Suppressor macrophage treated with lipopolysaccharide for 1 hour (primary cell): ENCODE measurements at places on chromosomes 2 and 18.
A peak's percentile ranks its signal among the peaks of the same experiment; 100 is the strongest.

- no peak for DNase-seq
These were observed 12.9 kb upstream of the TXNDC2 start for GRCh38 chr18:9872823-9873222.

DNA sequence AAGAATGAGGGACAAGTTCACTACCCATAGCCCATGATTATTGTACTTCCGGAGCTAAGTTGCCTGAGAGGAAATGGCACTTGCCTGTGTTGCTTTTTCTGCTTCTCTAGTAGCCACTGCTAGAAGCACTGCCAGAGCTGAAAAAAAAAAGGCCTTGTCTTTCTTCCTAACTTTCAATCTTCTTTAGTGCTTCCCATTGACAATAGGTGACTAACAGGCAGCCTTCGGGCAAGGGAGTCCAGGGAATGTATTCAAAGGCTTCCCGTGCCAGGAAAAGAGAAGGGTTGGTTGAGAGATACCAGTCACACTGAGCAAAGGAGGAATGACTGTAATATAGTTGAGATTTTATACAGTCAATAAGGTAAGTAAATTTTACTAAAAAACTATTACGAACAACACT, 242.0 kb downstream of the CALCRL start:
- no peak for DNase-seq

DNA sequence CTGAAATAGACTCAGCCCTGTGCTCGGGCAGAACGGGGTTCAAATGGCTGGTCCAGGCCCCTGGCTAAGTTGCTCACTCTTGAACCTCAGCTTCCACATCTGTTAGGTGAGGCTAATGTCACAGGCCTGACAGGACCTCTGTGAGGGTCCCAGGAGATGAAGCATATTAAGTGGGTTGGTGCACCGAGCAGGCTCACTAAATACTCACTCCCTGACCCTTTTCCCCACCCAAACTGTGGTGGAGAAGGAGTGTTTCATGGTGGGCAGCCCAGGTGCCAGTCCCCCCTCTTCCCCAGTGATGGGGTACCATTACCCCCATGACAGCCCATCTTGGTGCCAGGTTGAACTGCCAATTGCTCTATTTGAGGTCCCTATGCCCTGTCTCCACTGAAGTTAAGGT, 286.0 kb downstream of the MYCN start:
- DNase-seq, result no peak

DNA sequence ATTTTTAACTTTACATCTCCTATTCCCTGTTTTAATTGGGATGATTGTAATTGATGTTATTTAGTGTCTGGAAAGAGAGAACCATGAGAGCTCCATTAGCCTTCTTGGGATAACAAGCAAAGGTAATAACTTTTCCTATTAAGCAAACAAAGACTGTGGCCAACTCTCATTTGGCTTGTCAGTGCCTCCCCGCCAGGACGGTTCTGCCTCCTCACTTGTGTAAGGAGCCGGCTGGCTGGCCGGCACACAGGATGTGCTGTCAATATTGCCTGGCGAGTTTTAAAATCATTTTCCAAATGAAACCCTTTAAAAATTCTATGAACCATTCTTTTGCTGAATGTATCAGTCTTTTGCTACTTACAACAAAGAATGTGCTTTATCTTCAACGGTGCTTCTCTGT, 898.3 kb downstream of the CPS1 start:
- DNase-seq, result no peak

GRCh38 chr2:137523931-137524330, 440.3 kb upstream of the HNMT start:
- no peak for DNase-seq

DNA sequence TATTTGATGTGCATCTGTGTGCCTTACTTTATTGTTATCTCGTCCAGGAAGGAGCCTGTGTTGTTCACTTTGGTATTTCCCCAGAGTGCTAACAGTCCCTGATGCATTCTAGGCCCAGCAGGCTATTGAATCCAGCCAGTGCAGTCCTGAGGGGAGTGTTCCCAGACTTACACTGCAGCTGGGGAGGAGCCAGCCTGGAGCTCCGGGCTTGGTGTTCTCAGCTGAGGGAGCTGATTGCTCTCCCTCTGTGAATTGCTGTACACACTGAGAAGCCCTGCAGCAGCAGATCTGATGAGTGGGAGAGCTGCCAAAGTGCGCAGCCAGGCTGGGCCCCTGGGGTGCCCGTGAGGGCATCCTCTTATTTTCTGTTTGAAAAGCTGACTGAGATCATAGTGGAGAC, 159.2 kb downstream of the GALNT3 start:
- DNase-seq, result no peak

DNA sequence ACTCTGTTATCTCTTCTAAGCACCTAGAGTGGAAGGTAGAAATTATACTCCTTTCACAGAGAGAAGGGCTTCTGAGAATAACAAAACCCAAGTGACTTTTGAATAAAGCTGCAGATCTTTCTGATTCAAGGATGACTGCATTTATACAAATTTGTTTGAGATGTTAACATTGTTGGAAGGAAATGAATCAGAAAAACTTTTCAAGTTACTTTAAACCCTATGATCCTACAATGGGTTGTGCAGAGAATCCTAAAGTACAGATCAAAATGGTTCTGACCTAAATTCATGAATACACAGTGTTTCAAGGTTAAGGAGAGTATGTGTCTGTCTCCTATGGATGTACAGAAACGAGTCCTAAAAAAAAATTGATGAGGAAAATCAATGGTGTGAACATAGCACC, 1.8 kb downstream of the RFTN2 start:
- DNase-seq, result no peak

DNA sequence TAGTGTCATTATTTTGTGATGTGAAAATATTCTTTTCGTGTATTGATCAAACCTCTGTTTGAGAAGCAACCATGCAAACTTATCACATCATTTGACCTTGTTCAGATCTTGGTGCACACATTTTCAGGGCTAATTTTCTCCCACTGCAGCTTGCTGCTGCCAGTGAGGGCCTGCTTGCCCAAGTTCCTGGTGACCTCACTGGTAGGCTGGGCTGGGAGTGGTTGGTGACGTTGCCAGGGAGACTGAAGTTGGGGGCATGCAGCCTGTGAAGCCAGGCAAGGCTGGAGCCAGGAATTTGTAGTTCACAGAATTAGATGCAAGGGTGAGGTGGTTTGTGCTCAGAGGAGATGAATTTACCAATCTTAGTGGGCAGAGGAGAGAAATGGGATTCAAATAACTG, 38.5 kb downstream of the PARD3B start:
- no peak for DNase-seq

GRCh38 chr18:75210274-75211001, at the start of gene TSHZ1:
TSS of gene TSHZ1 (plus strand) at chr18:75210797. CDS start at chr18:75211877, 1,080 bp downstream.
- peak; percentile 72 for DNase-seq

- DNase-seq, result no peak
These were observed 172.1 kb downstream of the SETBP1 start for GRCh38 chr18:44852818-44853217.

DNA sequence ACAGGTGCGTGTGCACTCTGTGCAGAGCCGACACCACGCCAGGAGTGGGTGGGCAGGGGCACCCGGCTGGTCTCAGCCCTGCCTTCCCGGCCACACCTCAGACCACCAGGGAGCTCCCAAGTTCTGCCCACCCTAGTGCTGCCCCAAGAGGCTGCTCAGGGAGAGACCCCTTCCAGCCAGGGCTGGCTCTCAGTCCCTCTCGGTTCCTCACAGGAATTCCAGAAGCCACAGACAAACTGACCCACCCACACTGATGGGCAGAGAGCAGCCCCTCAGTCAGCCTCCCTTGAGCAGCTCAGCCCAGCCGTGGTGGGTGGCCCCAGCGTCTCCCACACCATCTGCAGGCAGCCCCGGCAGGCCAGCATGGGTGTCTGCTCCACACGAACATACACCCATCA, 33.8 kb downstream of the GPC1 start:
- no peak for DNase-seq

- DNase-seq, result no peak
These were observed 200.0 kb downstream of the PDE1A start for GRCh38 chr2:182226807-182227206.

DNA sequence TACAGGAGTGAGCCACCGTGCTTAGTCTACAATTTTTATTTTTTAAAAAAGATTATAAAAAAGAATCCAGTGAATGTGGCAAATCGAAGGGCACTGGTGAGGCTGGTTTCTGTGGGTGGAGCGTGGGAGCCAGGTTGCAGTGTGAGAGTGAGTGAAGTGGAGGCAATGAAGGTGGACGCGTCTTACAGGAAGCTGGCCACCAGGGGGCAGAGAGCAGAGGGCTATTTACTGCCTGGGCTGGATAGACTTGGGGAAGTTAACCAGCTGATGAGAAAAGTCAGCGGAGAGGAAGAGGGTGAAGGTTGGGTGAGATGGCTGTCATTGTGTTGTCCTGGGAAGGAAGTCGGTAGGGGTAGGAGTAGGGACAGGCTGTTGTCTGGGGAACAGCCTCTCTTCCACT, 6.8 kb downstream of the SCTR start:
- DNase-seq, result peak; percentile 90

- DNase-seq, result peak; percentile 54
These were observed 636 bp downstream of the ARL4C start for GRCh38 chr2:234496055-234496834.

DNA sequence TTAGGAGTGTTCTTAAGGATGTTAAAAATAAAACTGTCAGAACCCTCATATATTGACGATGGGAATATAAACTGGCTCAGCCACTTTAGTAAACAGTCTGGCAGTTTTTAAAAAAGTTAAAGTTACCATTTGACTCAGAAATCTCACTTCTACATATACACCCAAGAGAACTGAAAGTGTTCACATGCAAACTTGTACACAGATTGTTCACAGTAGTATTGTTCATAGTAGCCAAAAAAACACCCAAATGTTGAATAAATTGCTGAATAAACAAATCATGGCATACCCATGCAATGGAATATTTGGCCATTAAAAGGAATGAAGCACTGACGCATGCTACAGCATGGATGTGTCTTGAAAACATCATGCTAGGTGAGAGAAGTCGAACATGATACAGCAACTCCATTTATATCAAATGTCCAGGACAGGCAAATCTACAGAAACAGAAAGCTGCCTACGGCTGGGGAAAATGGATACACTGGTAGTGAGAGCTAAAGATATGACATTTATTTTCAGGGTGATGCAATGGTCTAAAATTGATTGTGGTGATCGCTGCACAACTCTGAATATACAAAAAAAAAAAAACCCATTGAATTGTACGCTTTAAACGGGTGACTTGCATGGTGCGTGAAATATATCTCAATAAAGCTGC, 10.1 kb downstream of the RPL31 start:
- no peak for DNase-seq

DNA sequence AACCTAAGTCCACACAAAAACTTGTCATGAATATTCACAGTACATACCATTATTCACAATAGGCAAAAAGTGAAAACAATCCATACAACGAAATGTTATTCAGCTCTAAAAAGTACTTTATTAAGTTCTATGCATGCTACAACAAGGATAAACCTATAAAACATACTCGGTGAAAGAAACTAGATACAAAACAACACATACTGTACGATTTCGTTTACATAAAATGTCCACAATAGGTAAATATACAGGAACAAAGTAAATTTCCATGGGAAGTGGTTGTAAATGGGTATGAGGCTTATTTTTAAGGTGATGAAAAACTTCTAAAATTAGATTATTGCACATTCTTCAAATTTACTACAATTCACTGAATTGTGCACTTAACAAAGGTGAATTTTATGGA, 8.0 kb downstream of the DSC3 start:
- DNase-seq, result no peak

GRCh38 chr2:33634261-33634910, 35.3 kb upstream of the FAM98A start:
- DNase-seq, result no peak

DNA sequence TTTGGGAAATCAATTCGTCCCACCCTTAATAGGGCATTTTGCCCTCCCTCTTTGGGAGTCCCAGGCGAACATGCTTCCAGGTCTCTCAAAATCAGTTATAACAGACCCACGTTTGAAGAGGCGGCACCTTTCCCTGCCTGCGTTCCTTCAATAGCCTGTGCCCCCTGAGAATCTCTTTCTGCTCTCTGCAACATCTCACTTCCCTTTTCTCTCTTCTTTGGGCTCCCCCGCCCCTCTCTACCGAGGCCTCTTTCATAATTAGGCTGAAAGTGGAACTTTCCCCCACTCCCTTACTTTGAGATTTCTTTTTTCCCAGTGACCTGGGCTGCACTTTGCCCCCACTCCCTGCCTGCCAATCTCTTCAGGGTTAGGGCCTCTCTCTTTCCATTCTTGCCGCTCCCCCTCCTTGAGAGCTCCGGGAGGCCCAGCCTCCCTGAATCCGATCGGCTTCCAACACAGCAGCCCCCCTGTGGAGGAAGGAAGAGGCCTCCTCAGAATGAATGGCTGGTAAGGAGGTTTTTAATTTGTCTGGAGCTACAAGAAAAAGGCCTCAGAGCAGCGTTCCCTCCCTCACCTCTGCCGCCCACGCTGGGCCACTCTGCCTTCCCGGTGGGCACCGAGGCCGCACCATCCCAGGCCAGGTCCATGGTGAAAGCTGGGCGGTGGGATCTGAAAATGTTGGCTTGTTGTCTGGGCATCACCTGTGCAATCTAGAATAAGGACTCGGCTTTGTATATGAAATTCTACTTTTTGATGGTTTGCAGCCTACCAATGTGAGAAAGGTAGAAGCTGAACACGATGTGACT, 162.6 kb upstream of the SIX3 start:
- peak; percentile 79 for DNase-seq

GRCh38 chr18:22488554-22488953, 70.8 kb upstream of the CTAGE1 start:
- DNase-seq, result no peak

DNA sequence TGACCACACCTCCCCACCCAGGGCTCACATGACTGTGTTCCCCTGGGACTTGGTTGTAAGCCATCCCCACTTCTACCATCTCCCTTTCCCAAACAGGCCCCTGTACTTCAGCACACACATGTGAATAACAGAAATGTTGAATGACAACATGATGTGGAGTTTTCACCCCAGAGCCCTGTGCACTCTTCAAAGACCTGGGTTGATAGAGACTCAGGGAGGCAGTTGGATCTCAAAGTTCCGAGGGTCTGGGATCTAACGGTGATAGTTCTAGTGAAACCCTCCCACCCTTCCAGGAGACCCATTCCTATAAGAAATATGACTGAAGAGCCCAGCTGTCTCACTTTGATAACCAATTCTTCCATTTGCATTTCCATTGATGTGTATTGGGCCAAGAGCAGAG, at the start of gene MROH2A:
TSS of gene MROH2A (plus strand) at position 301 of the 400 bp plus-strand sequence. CDS start 1,029 bp downstream, outside the sequence.
- DNase-seq, result no peak

- peak; percentile 69 for DNase-seq
These were observed 12.4 kb downstream of the RALB start for GRCh38 chr2:120265006-120265405.

DNA sequence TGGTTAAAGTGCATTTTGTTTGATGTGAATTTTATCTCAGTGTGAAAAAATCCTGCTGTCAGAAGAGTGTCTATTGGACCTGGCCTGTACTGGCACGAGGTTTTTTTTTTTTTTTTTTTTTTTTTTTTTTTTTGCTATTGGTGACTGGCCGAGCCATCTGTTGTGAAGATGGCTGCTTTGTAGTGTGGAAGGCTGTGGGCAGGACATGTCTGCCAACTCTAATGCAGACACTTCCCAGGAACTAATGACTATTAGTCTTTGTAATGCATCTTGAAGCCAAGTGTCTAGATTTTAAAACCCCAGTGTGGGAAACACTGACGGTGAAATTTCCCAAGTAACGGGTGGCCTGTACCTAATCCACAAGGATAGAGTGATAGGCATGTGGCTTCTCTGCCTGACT, 34.3 kb downstream of the ZAP70 start:
- DNase-seq, result no peak
